Breast epithelium (tissue), 4 donors: ENCODE measurements at places on chromosomes 7 and 10. TPM values are rescaled to one million over a fixed set of nuclear protein-coding genes. Genes with fewer than 3 reads are reported as not detected.

FAM3C gene
- 35.8 TPM for total RNA-seq

FAM131B gene
- total RNA-seq = 2.3 TPM

NKX2-3 gene
- 0.15 TPM for total RNA-seq

NPY4R2 gene
- total RNA-seq = not detected

DDC gene
- total RNA-seq = 0.33 TPM

ZP3 gene
- 2.9 TPM for total RNA-seq

GRM3 gene
- not detected for total RNA-seq

H2BK1 gene
- not detected for total RNA-seq

PPP1R9A gene
- 34.7 TPM for total RNA-seq

INPP5A gene
- total RNA-seq = 50.6 TPM

NUDT1 gene
- 28.5 TPM for total RNA-seq

MINDY4 gene
- 14.9 TPM for total RNA-seq

HOXA5 gene
- total RNA-seq = 11.5 TPM

ARHGEF35 gene
- total RNA-seq = 4.3 TPM

ADRB1 gene
- 1.3 TPM for total RNA-seq

CFAP70 gene
- 10.4 TPM for total RNA-seq

SHTN1 gene
- 36.0 TPM for total RNA-seq

ACTR3C gene
- 30.2 TPM for total RNA-seq

ABCB1 gene
- total RNA-seq = 14.9 TPM
